Suppressor macrophage (primary cell): ENCODE measurements at places on chromosomes 3 and 15.
A peak's percentile ranks its signal among the peaks of the same experiment; 100 is the strongest.

DNA sequence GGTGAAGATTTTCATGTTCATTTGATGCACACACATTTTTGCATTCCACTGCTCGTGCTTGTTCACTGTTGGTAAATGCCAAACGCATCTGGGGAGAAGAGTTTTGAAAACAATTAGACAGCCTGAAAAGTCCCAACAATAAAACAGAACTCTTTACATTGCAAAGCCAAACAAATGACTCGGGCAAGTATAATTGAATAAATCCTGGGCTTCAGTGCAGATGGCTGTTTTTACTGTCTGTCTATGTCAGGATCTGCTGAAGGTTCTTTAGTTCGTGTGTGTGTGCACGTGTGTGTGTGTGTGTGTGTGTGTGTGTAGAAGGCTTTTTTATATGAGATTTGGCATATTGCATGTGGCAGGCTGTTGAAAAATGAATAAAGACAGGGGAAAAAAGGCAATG lies 277.5 kb upstream of the CDIN1 start:
- no peak for DNase-seq

DNA sequence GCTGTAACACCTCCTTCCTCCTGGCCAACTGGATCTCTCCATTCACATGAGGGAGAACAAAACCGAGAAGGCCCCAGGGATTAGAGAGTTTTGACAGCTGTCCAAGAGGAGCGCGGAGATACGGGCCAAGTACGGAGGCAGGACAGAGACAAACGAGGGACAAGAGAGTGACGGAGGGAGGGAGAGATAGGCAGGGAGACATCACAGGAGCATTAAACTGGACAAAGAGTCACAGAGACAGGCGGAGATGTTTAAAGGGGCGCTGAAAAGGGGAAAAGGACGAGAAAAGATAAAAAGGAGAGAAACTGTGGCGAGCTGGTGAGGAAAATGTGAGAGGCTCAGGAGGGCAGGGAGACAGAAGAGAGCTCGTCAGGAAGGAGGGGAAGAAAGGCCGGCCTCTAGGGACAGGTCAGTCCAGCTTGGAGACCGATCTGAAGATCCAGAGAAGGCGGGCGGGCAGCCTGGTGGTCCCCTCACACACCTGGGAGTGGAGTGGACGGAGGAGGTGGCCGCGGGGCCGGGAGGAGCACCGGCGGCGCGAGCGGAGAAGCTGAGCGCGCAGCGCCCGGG lies 40.5 kb upstream of the ROPN1 start:
- DNase-seq, result no peak

GRCh38 chr15:28969511-28970085 lies 83.8 kb downstream of the APBA2 start:
- DNase-seq, result no peak

DNA sequence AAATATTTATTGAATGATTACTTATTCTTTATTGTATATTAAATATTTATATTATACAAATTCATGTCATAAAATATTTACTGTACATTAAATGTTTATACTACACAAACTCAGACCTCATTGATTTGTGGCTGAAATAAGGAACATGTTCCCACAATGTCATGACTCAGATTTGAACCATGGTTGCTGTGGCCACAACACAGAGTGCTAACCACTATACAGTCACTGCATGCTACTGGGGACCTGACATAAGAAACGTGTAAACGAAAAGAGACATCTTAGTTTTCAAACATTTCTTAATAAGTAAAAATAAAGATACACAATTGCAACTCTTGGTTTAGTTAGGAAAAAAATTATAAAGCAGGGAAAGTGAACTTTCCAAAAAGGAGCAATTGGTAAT lies 99.1 kb upstream of the AGTR1 start:
- no peak for DNase-seq

DNA sequence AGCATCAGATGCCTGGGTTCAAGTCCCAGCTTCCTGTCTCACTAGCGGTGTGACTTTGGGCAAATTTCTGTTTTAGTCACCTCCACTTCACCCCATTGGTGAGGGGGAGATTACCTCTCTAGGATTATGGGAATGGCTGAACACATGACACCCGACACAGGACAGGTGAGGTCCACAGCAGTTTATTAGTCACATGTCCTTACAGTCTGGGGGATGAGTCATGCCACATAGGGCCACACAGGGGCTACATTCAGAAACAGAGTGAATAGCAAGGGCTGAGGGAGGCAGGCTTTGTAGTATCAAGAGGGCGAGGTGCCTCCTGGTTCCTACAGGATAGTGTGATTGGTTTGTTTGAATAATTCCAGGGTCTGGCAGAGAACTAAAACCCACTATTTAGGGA lies 15.2 kb upstream of the ITGA11 start:
- no peak for DNase-seq

DNA sequence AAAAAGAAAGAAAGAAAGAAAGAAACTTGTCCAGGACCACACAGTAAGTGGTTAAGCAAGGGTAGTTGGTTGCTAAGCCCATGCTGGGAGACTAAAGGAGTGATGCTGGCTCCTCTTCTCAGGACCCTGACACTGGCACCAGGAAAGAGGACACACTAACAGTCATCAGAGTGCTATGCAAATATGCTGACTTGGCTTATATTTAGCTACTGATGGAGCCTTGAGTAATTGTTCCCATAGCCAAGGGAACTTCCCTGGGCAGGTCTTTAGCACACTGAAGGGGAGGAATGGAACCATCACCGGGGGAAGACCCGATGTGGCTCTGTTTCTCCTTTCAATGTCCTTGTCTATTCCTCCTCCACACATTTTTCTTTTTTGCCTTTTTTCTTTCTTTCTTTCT lies 6.2 kb downstream of the TMEM40 start:
- peak; percentile 44 for DNase-seq

DNA sequence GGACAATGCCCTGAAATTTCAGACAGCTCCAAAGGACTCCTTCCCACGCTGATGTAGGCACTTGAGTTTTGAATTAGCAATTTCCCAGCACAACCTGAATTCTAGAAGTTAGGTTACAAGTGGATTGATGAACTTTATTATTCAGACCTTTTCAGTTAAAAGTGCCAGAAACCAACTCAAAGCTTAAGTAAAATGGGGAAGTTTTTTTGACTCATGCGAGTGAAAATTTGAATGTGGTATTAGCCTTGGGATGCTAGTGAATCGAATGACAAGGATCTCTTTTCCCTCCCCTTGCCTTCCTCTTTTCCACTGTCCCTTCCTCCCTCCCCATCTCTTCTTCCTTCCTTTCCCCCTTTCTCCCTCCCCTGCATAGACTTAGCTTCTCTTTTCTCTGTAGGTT lies 295.1 kb upstream of the PROK2 start:
- DNase-seq, result peak; percentile 77

- no peak for DNase-seq
Measured at GRCh38 chr3:176759815-176760506, 437.3 kb downstream of the TBL1XR1 start.

- DNase-seq, result peak; percentile 80
Measured at GRCh38 chr3:24483873-24484272, 10.8 kb downstream of the THRB start.

- DNase-seq, result no peak
Measured at GRCh38 chr3:150286390-150287147, 121.5 kb upstream of the TSC22D2 start.

GRCh38 chr3:23256741-23257435 lies 53.8 kb downstream of the UBE2E2 start:
- peak; percentile 19 for DNase-seq
